ENCODE measurements at places on chromosomes 7 and 10.

GRCh38 chr7:110944966-110945644 lies 145.8 kb upstream of the LRRN3 start:
- DNase-seq, result peak; percentile 3

DNA sequence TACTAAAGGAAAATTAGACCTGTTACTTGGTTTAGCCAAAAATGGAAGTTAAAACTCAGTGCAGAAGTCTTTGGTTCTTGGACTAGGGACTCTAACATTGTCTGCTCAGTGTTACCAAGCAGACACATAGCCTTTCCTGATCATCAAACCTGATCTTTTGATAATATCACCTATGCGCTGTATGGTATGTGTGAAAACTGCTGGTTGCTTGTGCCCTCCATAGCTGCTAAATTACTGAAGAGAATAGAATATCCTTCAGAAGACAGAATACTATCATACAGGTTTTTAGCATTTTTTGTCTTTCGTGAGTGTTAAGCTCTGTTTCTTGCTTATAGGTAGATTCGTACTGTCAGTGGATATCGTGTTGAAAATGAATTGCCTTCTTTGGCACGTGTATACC lies 68.7 kb downstream of the ST7 start:
- no peak for DNase-seq

GRCh38 chr7:142787034-142787768 lies 16.4 kb downstream of the PRSS2 start:
- no peak for DNase-seq

DNA sequence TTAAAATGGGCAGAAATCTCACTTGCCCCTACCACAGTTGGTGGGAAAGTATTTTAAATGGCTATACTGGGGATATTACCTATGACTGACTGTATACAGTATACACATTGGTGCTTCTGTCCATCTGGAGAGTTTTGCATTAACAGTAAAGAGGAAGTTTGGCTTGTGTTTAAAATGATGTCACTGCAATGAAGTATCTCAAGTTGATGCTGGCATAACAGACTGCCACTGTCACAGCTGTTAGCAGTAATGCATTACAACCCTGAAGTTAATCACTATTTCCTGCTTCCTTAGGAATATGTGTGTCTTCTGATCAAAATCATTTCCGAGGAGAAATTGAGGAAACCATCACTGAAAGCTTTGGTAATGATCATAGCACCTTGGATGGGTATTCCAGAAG lies 1.9 kb downstream of the DKK1 start:
- DNase-seq, result no peak

DNA sequence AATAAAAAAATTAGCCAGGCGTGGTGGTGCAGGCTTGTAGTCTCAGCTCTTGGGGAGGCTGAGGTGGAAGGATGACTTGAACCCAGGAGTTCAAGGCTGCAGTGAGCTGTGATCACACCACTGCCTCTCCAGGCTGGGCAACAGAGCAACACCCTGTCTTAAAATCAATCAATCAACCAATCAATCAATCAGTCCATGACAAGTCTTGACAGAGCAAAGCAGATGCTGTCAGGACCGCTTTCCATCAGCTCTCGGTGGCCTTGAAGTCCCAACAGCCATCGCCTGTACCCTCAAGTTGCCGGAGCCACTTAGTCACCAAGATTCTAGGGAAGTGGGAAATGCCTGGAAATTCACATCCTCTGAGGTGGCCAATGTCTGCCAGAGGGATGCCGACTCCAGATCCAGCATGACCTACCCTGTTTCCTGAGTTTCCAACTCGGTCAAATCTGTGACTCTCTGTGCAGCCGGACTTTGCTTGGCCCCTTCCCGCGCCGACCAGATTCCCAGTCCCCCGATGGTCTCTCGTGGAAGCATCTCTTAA lies 871 bp upstream of the CCL24 start:
- no peak for DNase-seq

- no peak for DNase-seq
Measured at GRCh38 chr7:30252885-30253795, 31.3 kb upstream of the ZNRF2 start.

- DNase-seq, result no peak
Measured at GRCh38 chr7:27078616-27079233, 17.1 kb downstream of the HOXA1 start.

DNA sequence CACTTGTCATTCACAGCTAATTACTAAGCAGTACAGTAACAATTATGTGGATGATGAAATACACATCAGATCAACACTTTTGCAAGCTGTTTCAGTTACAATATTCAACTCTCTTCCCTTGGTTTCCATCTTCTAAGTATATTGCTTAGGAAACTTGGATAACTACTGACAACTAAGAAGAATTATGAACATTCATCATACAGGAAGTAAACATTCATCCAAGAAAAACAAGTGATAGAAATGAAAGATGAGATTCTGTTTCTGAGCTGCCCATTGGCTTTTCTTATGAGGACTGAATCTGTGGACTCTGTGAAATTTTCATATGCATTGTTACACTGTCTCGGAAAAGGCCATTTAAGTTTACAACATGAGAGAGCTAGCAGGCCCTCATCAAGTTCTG lies 240.2 kb downstream of the PRKG1 start:
- no peak for DNase-seq

DNA sequence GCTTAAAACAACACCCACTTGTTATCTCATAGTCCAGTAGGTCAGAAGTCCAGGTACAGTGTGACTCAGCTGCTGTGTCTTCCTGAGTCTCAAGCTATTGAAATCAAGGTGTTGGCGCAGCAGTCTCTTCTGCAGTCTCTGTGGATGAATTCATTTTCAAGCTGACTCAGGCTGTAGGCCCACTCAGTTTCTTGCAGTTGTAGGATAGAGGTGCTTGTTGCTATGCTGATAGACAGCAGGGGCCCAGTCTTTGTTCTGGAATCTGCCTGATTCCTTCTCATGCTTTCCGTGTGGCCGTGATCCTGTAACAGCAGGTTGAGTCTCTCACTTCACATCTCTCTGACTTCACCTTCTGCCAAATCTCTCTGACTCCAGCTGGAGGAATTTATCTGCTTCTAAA lies 400.4 kb upstream of the POM121L12 start:
- no peak for DNase-seq

- DNase-seq, result no peak
Measured at GRCh38 chr10:46091828-46092523, 45.9 kb upstream of the MSMB start.

GRCh38 chr10:60208676-60209269 lies 180.9 kb downstream of the ANK3 start:
- DNase-seq, result no peak

DNA sequence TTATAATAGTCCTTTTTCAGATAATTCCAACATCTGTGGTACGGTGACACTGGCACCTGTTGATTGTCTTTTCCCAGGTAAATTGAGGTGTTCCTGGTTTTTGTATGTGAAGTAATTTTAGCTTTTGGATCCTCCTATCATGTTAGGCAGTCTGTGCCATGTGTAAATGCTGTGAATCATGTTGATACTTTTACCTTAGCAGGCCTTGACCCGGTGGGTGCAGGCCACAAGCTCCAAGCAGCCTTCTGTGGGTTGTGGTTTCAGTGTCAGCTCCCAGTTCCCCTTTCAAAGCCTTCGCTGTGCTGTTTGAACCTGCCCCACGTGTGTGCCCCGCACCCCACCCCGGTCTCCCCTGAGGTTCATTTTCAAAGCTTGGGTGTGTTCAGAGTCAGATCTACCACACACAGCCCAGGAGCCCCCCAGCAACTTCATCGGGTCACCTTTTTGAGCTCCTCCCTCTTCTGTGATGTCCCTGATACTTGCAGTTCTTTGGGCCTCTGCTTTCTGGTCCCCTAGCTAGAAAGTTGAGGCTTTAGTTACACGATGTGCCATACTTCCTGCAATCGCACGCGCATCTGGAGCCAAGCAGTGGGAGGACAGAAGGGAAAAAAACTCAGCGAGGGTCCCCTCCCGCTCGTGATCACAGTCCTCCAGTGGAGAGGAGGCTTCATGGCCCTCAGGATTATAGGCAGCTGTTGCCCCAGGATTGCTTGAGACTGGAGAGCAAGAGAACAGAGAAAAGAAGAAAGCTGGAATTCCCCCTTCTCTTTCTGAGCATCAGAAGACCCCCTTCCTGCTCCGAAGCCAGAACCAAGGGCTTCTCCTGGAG lies 8.7 kb upstream of the BHLHA15 start:
- DNase-seq, result peak; percentile 78

- no peak for DNase-seq
Measured at GRCh38 chr7:17781491-17782215, 158.6 kb downstream of the SNX13 start.

DNA sequence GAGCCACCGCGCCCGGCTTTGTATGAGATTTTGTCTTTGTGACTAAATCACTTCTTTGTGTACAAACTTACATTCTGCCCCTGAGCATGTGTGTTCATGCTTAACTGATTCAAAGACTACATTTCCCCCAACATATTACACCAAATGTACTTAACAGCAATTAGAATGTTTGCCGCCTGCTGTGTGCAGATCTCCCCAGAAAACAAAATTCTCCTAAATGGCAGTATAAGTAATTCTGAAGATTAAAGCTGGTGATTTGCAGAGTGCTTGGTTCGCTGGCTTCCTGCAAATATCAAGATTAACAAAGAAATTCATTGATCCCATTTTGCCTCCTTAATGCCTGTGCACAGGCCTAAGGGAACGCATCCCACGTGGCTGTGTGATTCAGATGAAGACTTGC lies 230.3 kb downstream of the GALNT17 start:
- no peak for DNase-seq

- no peak for DNase-seq
Measured at GRCh38 chr7:20395511-20395910, 64.8 kb downstream of the ITGB8 start.

DNA sequence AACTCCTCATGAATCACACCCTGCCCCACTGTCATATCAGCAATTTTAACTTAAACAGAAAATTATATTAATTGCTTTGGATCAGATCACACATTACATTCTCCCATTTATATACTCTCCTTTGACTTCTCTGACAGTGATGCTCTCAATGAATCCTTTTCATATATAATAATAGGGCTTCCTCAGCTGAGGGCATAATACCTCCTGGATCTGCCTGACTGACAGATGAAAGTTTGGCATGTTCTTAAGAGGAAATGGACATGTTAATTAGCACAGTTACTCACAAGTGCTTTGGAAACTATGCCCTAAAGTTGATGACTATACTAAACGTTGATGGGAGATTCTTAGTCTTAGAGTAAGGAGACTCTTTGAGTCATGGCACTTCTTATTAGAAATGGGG lies 478.2 kb upstream of the LRRN3 start:
- DNase-seq, result no peak

GRCh38 chr7:99669782-99670181 lies 10.0 kb downstream of the CYP3A5 start:
- DNase-seq, result no peak

GRCh38 chr10:128084991-128085390 lies 41.2 kb downstream of the MKI67 start:
- DNase-seq, result no peak

DNA sequence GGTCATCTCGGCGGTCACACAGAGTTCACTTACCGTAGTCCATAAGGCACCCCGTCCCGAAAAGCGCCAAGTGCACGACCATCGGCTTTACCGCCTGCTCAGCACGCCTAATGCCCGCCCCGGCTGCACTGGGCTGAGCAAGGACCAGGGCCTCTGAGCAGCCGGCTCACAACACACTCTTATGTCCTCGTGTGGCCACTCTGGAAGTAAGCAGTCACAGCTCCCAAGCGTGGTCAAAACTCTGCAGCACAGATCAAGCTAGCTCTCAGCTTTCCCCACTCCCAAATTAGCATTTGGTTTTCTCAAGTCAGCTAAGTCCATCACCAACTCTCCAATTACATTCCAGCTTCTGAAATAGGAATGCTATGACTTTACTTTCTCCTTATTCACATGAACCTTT lies 57.7 kb downstream of the MAD1L1 start:
- DNase-seq, result no peak

DNA sequence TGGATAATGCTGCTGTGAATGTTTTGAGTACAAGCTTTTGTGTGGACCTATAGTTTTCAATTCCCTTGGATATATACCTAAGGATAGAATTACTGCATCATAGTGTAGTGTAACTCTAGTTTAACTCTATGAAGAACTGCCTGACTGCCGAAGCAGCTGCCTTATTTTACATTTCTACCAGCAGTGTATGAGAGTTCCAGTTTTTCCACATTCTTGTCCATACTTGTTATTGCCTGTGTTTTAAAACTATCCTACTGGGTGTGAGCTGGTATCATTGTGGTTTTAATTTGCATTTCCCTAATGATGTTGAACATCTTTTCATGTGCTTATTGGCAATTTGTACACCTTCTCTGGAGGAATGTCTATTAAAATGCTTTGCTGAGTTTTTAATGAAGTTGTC lies 15.7 kb downstream of the SEPTIN7 start:
- no peak for DNase-seq

GRCh38 chr7:142338633-142339501 lies 81.0 kb upstream of the PRSS58 start:
- DNase-seq, result no peak
